ENCODE measurements at places on chromosomes 6 and 20. TPM values are rescaled to one million over a fixed set of nuclear protein-coding genes. Genes with fewer than 3 reads are reported as not detected.
A peak's percentile ranks its signal among the peaks of the same experiment; 100 is the strongest.

DNA sequence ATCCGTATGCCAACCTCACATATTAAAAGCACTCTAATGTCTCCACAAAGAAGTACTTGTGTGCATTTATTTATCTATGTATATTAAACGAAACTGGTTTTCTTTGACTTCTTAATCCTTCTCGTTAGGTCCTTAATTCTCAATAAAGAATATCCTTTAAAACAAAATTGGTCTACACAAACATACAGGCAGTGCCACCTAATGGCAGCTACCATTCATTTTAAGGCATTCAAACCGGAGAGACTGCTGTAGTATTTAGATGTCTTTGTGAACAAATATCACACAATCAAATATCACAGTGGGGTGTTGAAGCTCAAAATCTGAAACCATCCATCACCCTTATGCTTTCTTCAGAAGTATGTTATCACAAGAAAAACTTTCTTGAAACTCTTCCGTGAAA lies 96.6 kb upstream of the IRAK1BP1 start:
- no peak overlapping the region for H3K4me3 ChIP-seq
- H3K27me3 ChIP-seq, result no peaks in the 10 kb centered on the region
- no peaks in the 10 kb centered on the region for H3K4me1 ChIP-seq
- no peak for DNase-seq
- no peak overlapping the region for H3K27ac ChIP-seq

DNA sequence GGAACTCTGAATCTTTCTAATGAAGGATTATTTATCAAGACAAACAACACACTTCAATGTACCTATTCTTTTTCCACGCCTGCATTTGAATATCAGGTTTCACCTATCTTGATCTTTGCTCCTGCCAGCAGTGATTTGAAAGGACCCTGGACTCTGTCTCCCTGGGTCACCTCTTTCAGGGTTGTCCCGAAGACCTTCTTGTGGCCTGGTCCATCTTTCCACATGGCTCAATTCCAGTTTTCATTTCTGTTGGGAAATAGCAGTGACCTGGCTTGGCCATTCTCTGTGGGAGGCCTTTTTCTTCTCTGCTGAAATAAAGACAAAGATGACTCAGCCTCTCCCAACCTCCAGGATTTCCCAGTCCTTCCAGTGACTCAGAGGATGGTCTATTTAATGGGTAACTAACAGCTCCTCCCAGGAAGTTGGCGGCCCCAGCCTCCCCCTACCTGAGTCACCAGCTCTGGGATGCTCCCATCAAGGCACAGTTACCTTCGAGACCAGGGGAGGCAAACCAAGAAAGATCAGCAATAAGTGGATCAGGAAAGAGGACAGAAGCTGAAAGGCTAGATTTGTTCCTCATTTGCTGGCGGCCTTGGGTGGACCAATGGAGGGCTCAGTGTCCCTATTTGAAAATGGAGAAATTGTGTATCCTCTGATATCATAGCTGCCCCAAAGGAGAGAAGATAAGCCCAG lies 120.2 kb upstream of the RNF24 start:
- peak; percentile 54 for DNase-seq
- no peaks in the 10 kb centered on the region for H3K36me3 ChIP-seq
- H3K27me3 ChIP-seq, result no peaks in the 10 kb centered on the region
- H3K4me1 ChIP-seq, result no peaks in the 10 kb centered on the region
- peak overlapping the region; percentile 20 for H3K27ac ChIP-seq

Gene RIPPLY2
- total RNA-seq, result not detected

DNA sequence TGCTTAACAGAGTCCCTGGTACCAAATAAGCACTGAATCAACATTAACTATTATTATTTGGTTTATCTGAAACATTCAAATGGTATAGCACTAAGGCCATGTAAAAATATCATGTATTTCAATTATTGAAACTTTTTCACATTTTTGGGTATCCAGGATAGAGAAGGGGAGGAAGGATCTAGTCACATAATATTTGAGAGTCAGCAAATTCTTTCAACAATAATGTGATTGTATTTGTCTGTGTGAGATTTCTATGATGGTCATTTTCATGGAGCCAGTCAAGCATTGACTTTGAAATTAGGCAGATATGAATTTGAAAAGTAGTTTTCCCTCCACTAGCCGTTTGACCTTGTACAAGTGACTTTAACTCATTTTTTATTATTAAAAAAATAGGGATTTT lies 67.9 kb downstream of the LAMA2 start:
- H3K36me3 ChIP-seq, result no peaks in the 10 kb centered on the region
- H3K4me3 ChIP-seq, result no peak overlapping the region
- H3K27ac ChIP-seq, result no peak overlapping the region
- no peaks in the 10 kb centered on the region for H3K4me1 ChIP-seq

DNA sequence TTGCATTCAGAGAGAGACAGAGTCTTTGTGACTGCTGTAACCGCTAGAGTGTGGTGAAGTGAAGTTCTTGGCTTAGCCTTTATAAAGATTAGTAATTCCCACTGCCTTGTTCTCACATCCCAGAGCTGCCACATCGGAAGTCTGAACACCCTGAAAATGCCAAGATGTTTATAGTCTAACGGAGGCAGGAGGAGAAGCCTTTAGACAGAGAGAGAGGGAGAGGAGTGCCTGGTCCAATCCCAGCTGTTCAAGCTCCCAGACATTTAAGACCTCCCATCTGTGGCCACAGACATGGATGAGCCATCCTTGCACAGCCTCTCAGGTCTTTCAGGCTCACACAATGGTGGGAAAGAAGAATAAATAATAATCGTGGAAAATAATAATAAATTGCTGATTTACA lies 1422.8 kb upstream of the EYS start:
- no peak for DNase-seq
- H3K36me3 ChIP-seq, result no peaks in the 10 kb centered on the region
- no peaks in the 10 kb centered on the region for H3K27me3 ChIP-seq
- no peak overlapping the region for H3K27ac ChIP-seq
- H3K4me1 ChIP-seq, result no peaks in the 10 kb centered on the region

Gene POPDC3
- total RNA-seq, result not detected

Gene BANF2
- not detected for total RNA-seq

GRCh38 chr6:144008120-144008811 lies at the start of gene PLAGL1:
Gene PLAGL1, minus strand, starts transcription at chr6:144008259. Its CDS starts 60,123 bp downstream, at chr6:143948136.
- peak within 1 kb of the TSS; percentile 56 for H3K4me3 ChIP-seq
- DNase-seq, result peak; percentile 72
- H3K27me3 ChIP-seq, result no peaks in the 10 kb centered on the region
- no peaks in the 10 kb centered on the region for H3K36me3 ChIP-seq
- H3K27ac ChIP-seq, result peak within 1 kb of the TSS; percentile 70

DNA sequence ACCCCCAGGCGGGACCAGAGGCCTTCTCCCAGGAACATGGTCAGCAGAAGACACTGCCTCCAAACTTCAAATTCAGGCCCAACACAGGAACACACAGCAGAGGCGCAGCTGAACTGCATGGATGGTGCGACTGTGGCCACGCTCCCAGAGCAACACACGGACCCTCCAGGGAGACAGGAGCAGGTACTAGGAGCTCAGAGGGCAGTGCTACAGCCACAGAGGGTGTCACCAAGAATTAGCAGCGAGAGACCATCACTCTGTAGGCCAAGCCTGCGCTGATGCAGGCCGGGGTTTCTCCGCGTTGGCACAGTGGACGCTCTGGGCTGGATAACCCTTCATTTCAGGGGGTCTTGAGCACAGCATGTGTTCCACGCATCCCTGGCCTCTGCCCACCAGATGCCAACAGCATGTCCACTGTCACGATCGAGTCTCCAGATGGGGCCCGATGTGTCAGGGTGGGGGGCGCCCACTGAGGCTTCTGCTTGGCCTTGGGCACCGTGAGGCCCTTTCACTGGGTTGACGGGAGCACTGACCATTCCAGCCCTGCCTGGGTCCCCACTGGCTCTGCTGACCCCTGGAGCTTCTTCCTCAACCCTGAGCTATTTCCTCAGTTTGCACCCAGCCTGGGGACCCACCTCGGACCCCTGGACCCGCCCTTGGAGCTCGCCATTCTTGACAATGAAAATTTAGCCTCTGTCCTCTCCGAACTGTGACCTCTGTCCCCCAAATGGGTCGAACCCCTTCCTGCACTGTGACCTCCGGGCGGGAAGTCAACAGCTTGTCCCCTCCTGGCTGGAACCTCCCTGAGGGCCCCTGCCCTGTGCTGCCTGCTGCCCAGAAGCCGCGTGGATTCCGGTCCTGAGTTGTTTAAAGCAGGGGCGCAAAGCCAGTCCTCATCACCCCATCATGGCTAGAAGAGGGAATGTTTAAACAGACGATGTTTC lies 239.4 kb downstream of the DLL1 start:
- H3K4me3 ChIP-seq, result no peak overlapping the region
- DNase-seq, result no peak
- H3K4me1 ChIP-seq, result no peaks in the 10 kb centered on the region
- H3K27me3 ChIP-seq, result no peaks in the 10 kb centered on the region
- no peak overlapping the region for H3K27ac ChIP-seq

DNA sequence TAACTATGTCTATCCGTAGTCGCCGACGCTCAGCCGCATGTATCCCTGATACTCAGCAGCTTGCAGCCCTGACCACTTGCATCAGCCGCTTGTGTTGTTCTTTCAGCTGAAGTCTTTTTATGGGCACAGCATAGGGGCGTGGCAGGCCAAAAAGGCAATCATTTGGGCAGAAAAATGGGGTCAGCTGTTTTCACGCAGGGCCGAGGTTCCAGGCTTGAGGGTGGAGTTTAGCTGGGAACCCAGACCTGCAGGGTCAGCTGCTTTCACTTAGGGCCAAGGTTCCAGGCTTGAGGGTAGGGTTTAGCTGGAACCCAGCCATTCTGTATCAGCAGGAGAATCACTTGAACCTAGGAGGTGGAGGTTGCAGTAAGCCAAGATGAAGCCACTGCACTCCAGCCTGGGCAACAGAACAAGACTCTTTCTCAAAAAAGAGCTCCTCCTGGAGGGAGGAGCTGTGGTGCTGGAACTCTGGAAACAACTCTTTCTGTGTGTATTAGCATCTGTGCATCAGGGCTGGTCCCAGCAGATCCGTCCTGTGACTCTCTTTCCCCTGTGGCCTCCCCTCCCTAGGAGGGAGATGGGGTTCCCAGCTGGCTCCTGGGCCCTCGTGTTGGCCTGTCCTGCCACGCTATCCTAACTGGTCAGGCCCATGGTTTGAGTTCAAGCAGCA lies 56.9 kb upstream of the PRND start:
- no peak overlapping the region for H3K27ac ChIP-seq
- no peaks in the 10 kb centered on the region for H3K4me1 ChIP-seq
- H3K4me3 ChIP-seq, result no peak overlapping the region
- DNase-seq, result no peak
- no peaks in the 10 kb centered on the region for H3K27me3 ChIP-seq
- H3K36me3 ChIP-seq, result no peaks in the 10 kb centered on the region

DNA sequence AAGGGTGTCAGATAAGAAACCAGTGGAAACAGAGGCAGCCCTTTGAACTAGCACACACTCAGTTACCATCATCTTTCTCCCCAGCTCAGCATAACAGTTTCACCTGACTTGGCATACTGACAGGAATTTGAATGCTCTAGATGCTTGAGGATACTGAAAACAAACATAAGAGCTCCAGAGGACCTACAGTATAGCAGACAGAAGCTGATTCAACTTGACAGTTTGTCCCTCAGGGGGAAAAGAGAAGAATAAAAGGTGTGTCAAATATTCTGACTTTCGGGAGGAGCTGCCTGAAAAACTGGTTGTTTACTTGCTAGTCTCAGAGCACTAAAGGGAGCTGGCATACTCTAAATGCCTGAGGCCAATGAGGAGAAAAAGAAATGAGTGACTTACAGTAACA lies 35.1 kb downstream of the EYS start:
- no peaks in the 10 kb centered on the region for H3K36me3 ChIP-seq
- H3K27ac ChIP-seq, result no peak overlapping the region
- DNase-seq, result no peak
- no peaks in the 10 kb centered on the region for H3K4me1 ChIP-seq

All from colonic mucosa (tissue), 4 donors.